ENCODE measurements at places on chromosomes 2 and 18.

DNA sequence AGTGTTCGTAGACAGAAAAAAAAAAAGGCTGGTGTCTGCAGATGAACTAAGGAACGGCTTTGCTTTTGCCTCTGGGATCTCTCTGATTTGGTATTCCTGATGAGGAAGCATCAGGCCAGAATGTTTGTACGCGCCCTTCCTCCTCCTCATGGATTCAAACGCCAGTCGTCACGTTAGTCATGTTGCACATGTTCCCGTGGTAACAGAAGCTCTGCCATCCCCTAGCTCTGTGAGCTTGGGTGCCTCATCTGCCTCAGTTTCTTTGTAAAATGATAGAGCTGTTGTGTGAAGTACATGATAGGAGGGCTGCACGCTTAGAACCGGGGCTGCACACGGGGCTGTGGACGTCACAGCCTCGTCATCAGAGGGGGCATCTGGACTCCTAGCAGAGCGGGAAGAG lies 47.0 kb downstream of the TSHZ1 start:
- no peak for DNase-seq

- no peak for DNase-seq
Observed at GRCh38 chr2:215036314-215036713, 102.1 kb downstream of the ABCA12 start.

GRCh38 chr2:109437325-109438090 lies 176.3 kb downstream of the SEPTIN10 start:
- no peak for DNase-seq

- no peak for DNase-seq
Observed at GRCh38 chr2:99275882-99276281, 20.4 kb upstream of the LYG2 start.

GRCh38 chr2:192038110-192038509 lies 156.6 kb downstream of the TMEFF2 start:
- DNase-seq: no peak

GRCh38 chr18:39946623-39947061 lies 2008.4 kb upstream of the PIK3C3 start:
- no peak for DNase-seq

- no peak for DNase-seq
Observed at GRCh38 chr2:43998263-43998662, 2.5 kb upstream of the LRPPRC start.

DNA sequence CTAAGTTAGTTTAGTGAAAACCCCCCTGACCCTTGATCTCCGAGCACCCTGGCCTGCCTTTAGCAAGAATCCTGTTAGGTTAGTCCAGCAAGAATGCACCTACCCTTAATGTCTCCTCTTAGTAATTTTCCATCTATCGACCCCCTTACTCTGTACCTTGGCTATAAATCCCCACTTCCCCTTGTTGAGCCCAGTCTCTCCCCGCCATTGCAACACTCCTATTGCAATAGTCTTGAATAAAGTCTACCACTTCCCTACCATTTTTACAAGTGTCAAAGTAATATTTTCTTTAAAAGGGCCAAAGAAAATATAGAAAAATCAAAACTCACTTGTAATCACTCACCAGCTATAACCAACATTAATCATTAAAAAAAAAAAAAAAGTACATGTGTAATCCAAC lies 4.2 kb upstream of the ZBTB7C start:
- DNase-seq: no peak

GRCh38 chr2:72146347-72147302 lies 1.0 kb downstream of the CYP26B1 start:
- no peak for DNase-seq

- DNase-seq: no peak
Observed at GRCh38 chr2:224479826-224480225, 77.9 kb upstream of the FAM124B start.

- DNase-seq: no peak
Observed at GRCh38 chr2:47838686-47839085, 55.7 kb downstream of the MSH6 start.
